ENCODE measurements at places on chromosomes 2 and 18. TPM values are rescaled to one million over a fixed set of nuclear protein-coding genes. Genes with fewer than 3 reads are reported as not detected.

Gene TMEM163
- not detected for total RNA-seq

Gene ARHGAP15
- total RNA-seq: 45.2 TPM

Gene SRD5A2
- not detected for total RNA-seq

Gene TMEM247
- total RNA-seq: not detected

Gene SLC4A5
- 1.5 TPM for total RNA-seq
